Keratinocyte (primary cell): ENCODE measurements at places on chromosomes 12 and 14. TPM values are rescaled to one million over a fixed set of nuclear protein-coding genes. Genes with fewer than 3 reads are reported as not detected.

Gene ZFHX2
- polyA plus RNA-seq: 0.08 to 0.22 TPM (median 0.18 TPM) in 3 replicates

Gene TAS2R42
- polyA plus RNA-seq: not detected in 3 replicates

Gene KRT74
- 0.10 to 0.36 TPM (median 0.17 TPM) in 3 replicates for polyA plus RNA-seq

- DNase-seq: no peak
Measured at GRCh38 chr14:22986508-22987054, 4.2 kb upstream of the AJUBA start.

DNA sequence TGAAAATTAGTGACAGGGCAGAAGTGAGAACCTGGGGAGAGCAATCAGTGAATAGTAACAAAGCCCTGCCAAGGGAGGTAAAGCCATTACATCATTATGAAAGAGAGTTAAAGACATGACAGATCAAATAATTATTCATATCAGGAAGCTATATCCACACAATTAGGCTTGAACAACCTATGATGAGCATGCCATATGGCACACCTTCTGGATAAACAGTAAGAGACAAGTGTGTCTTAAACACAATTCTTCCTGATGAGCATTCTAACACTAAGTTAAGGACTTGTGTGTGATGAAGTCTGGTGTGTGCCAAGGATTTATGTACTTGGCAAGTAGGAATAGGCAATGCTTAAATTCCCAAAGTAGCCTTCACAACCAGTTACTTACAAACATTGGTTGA, 76.1 kb downstream of the GALNT4 start:
- DNase-seq: no peak

DNA sequence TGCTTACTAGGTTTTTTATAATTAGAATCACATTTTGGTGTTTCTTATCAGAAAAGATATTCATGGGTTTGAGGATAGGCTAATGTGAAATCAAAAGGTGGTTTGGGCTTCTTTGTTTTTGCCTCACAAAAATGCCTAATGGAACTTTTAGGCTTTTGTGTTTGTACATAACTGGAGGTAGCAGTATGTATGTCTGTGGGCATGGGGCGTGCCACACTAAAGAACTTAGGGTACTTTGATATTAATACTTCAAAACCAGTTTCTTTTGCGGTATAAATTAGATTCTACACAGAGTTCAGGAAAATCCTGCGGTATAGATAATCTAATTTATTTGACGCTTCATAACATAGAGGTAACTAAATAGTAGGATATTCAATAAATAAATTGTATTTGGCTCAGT, 1.9 kb downstream of the ETV6 start:
- no peak for DNase-seq

GRCh38 chr14:67480011-67480410, 8.5 kb downstream of the TMEM229B start:
- DNase-seq: no peak

Gene RNF41
- polyA plus RNA-seq: 42.2 to 62.0 TPM (median 49.7 TPM) in 3 replicates

- no peak for DNase-seq
Measured at GRCh38 chr12:29216797-29217575, 67.9 kb downstream of the FAR2 start.

- no peak for DNase-seq
Measured at GRCh38 chr12:79685068-79685467, 5.7 kb downstream of the PAWR start.

Gene LRRC43
- 0.33 to 0.60 TPM (median 0.45 TPM) in 3 replicates for polyA plus RNA-seq

Gene BHLHE41
- 1.4 to 6.0 TPM (median 1.7 TPM) in 3 replicates for polyA plus RNA-seq

GRCh38 chr12:107318806-107319532, 225.6 kb upstream of the CRY1 start:
- no peak for DNase-seq

- DNase-seq: no peak
Measured at GRCh38 chr14:101965181-101965544, 790 bp downstream of the DYNC1H1 start.

Gene METTL25
- 3.6 to 6.0 TPM (median 3.7 TPM) in 3 replicates for polyA plus RNA-seq

DNA sequence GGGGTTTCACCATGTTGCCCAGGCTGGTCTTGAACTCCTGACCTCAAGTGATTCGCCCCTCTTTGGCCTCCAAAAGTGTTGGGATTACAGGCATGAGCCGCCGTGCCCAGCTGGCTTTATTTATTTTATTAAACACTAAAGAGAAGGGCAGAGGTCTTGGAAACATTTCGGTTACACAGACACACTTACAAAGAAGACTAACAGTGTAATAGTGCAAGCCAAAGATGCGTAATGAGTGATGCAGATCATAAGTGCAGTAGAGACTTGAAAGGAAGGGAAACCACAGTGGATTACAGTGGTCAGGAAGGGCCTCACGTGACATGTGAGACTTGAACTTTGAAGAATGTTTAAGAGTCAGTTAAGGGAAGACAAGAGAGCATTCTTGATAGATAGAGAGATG, 33.9 kb upstream of the CDK17 start:
- no peak for DNase-seq

DNA sequence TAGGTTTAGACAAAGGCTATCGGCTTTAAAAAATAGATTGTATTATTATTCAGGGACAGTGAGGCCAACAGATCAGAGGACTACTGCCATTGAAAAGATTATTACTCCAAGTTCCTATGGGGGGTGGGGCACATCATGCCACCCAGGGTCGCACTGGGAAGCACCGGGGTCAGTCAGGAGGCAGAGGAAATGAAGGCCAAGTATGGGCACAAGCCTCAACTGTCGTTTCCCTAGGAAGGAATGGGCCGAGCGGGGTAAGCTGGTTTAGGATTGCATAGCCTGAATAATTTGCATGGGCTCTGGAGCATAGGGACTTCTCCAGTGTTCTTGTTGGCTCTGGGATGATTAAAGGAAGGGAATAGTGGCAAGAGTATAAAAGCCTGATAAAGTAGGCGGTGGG, 205.3 kb downstream of the NOVA1 start:
- DNase-seq: no peak

- DNase-seq: peak; percentile 30
Measured at GRCh38 chr12:120439646-120440247, 1.8 kb downstream of the COX6A1 start.

DNA sequence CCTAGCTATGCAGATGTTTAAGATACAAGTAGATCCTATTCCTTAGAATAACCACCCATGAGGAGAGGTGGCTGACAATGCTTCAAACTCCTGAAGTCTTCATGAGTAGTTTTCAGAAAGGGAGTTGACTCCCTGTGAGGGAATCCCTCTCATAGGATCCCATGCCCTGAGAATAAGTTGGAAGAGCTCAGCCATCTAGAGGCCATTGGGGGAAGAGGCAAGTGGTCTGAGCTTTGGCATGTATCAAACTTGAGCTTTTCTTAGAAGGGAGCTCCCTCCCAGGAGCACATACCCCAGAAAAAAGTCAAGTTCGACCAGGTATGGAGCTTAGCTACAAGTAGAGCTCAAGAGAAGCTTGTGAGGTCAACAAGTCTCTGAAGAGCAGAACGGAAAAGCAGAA, 165.7 kb upstream of the RBM19 start:
- DNase-seq: no peak

- no peak for DNase-seq
Measured at GRCh38 chr14:32203928-32204357, 874 bp upstream of the RNU6-8 start.

GRCh38 chr12:96190413-96191108, 3.6 kb upstream of the ELK3 start:
- DNase-seq: no peak
